Dorsolateral prefrontal cortex (tissue), 122 donors: ENCODE measurements at places on chromosomes 2 and 18.
A peak's percentile ranks its signal among the peaks of the same experiment; 100 is the strongest.

DNA sequence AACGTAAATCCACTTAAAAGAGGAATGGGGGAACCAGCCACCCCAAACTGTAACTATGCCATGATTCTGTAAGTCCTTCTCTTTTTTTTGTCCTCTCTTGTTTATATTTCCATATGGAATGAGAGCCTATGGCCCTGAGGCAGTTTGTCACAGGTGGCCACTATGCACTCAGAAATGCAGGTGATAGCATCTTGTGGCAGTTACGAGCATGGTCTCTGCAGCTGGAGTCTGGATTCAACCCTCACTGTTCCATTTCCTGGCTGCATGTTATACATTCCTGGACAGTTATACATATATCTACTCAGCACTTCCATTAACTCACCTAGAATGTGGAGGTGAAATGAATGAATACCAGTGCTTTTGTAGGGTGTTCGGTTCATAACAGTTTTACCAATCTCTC is 291.5 kb upstream of the FANCL start:
- DNase-seq: no peak

DNA sequence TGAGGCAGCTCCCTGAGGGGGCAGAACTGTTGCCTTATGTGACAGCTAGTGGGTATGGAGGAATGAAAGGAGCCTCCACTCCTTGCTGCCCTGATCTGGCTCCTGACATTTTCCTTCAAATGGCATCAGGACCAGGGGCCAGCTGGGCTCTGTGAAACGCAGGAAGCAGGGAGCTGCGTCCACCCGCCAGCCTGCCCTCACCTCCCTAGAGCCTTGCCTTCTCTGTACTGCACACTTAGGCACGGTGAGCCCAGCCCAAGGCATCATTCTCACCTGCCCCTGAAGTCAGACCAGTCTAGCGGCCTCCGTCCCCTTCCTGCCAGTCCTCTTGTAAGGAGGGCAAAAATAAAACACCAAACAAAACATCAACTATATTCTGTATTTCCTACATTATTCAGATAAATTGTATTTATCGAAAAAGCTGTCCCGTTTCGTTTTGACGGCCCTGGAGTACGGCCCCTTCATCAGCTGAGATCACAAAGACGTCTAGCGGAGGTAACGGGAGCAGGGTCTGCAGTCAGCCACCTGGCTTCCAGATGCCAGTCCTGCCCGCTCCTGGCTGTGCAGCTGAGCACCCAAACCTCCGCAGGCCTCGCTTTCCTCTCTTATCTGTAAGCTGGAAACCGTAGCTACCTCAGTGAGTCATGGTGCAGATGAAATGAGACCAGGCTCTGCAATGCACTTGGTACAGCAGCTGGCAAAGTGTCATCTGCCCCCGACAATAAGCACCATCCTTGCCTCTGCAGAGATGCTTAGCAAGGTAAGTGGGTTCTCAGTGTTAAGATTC is 6.9 kb upstream of the CTDP1 start:
- no peak for DNase-seq

DNA sequence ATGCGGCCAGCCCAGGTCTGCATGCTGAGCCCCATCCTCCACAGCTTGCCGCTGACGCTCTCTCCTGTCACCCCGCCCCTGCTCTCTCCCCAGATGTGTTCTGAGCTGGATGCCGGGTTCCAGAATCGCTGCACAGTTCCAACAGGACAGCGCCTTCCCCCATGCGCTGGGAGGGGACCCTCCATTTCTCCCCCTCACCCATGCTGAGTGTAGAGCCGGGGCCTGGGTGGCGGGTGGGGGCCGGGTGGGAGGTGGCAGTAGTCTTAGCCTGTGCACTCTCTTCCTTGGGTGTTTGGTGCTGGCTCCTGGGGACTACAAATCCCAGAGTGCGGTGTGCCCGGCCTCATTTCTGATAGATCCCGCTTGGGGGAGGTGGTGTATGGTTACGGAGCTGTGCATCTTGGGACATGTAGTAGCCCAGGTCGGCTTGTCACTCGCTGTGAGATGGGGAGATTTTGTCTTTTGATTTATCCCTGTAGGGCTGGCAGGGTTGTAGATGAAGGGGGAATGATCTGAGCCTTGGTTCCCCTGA is 6.8 kb downstream of the DNAJB2 start:
- peak; percentile 88 for DNase-seq

GRCh38 chr18:59769129-59769865 is 72.1 kb upstream of the CCBE1 start:
- DNase-seq: no peak

DNA sequence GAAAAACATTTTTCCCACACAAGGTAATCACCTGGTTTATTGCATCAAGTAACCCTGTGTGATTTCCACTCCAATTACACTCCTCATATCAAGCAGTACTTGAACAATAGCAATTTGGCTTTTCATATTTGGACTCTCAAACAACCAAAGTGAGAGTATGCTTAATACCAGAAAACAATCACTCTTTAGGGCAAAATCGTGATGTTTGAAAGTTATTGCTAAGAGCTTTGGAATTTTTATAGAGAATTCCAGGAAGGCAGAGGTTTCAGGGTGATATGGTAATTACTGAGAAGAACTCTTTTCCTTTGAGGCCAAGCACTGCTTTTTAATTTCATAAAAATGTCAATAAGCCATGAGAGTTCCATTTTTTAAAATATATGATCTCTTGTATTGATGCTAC is 779.5 kb upstream of the LRRTM1 start:
- no peak for DNase-seq

DNA sequence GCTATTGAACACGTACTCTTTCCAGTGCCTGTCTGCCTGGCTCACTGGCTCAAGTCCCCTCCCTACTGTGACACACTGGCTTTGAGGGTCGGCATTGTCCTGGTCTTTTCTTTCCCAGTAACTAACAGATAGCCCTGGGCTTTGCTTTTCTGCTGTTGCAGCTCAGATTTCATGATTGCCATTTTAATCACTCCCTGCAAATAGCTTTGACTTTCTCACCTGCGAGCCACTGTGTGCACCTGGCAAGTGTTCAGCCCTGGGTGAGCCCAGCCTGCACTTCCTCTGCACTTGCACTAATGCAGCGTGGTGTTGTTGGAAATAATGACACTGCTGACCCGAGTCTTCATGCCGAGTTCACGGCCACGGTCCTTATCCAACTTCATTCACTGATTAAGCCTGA is 52.9 kb downstream of the DCDC2C start:
- no peak for DNase-seq

DNA sequence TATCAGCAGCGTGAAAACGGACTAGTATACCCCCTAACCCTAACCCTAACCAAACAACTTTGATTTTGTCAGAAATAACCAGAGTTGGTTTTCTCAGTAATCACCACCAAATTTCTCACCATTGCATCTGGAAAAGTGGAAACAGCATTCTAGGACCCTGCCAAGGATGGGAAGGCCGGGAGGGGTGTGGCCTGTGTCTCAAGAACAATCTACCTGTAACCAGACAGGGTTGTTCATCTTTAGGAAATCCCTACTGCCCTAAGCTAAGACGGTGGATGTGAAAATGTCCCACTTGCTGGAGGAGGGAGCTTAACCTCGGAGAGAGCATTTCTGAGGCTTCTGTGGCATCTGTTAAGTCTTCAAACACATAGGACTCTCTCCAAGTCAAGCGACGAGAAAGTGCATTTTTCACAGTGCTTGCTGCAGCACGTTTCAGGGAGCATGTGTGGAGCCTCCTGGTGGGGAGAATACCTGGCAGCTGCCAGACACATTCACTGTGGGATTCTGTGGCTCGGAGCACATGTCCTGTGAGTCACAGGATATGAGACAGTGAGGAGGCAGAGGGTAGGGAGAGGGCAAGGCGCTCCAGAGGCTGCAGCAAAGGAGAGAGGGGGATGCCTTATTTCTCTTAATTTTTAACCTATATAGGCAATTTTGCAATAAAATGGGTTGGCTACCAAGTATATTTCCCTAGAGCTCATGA is 207.5 kb downstream of the SPP2 start:
- DNase-seq: no peak

DNA sequence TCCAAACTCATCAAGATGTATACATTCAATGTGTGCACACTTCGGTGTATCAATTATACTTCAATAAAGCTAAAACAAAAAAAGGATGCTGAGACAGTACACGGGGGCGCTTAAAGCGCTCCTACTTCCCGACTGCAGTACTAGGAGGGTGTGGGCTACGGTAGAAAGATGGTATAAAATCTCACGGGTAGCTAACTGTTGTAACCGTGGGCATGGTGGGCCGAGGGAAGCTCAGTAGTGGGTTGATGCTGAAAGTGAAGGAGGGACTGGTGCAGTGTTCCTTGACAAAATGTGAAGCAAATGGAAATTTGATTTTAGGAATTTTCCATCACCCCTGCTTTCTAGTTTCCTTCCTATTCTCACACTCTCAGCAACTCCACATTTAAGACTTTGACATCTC is 42.6 kb upstream of the DARS1 start:
- no peak for DNase-seq
